ENCODE measurements at places on chromosomes 1 and 21. TPM values are rescaled to one million over a fixed set of nuclear protein-coding genes. Genes with fewer than 3 reads are reported as not detected.
A peak's percentile ranks its signal among the peaks of the same experiment; 100 is the strongest.

Gene PLK3
- 57.1 TPM for total RNA-seq

DNA sequence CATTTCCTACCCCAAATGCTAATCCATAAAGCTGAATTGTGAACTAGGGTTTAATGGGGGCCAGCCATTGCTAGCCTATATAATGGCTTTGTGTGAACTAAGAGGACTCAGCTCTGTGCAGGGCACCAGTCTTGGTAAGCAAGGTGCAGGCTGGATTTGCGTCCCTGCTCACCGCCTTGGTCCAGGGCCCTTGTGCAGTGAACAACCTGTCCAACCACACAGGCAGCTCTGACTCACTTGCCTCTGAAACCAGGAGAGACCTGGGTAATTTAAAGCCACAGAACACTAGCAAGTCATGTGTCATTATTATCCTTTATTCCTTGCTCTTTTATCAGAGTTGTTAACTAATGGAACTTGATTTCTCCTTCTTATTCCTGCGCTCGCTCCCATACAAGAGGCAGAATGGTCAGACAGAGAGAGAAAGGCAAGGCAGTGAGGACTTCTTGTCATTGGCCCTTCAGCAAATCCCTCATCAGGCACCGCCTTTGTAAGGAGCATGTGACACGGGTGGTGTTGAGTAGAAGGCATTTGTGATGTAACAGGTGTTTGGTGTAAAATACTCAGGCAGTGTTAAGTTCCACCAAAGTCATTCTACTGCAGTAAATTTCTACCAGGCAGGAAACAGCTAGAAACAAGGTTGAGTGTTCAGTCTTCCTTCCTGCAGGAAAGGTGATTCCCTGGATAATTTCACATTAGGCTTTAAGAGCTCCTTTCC lies 67.3 kb upstream of the OLIG2 start:
- DNase-seq = peak; percentile 15
- no peak overlapping the region for H3K4me3 ChIP-seq
- no peaks in the 10 kb centered on the region for H3K36me3 ChIP-seq
- no peak overlapping the region for H3K27ac ChIP-seq
- no peaks in the 10 kb centered on the region for H3K4me1 ChIP-seq

DNA sequence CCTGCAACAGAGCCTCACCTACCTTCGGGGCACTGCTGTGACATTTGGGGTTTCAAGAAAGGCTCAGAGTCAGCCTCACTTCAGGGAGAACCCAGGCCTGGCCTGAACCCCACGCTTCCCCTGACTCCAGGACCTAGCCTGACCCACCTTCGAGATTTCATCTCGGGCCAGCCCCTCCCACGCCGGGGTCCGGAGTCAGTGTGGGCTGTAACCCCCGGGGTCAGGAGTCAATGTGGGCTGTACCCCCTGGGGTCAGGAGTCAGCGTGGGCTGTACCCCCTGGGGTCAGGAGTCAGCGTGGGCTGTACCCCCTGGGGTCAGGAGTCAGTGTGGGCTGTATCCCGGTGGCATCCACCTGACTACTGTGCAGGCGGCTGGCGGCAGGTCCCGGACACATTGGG lies 183.0 kb upstream of the RAB4A start:
- DNase-seq = no peak
- H3K36me3 ChIP-seq = no peaks in the 10 kb centered on the region
- H3K4me3 ChIP-seq = no peak overlapping the region
- H3K27me3 ChIP-seq = peaks cover 44% of the 10 kb centered on the region
- no peak overlapping the region for H3K27ac ChIP-seq

Gene BRINP2
- not detected for total RNA-seq

DNA sequence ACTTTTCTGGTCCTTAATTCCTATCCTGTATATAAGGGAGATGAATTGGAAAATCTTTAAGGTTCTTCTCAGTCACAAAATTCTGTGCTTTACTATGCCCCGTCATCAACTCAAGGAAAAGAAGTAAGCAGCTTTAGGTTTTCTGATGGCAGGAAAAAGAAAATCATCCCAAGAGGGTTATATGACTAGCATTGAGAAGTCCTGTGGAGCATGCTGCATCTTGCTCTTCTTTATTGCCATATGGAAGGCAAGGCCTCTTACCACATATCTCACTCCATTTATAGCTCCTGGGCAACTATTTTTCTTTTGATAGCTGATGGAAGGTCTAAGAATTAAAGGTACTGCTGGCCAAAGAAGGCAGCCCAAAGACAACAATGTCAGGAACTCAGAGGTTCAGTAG lies 552.5 kb downstream of the DPYD start:
- H3K27me3 ChIP-seq = no peaks in the 10 kb centered on the region
- H3K4me1 ChIP-seq = peaks cover 3% of the 10 kb centered on the region
- no peak for DNase-seq

Gene SFPQ
- 241 TPM for total RNA-seq

GRCh38 chr1:231393668-231394067 lies 28.4 kb downstream of the EGLN1 start:
- no peak overlapping the region for H3K4me3 ChIP-seq
- no peaks in the 10 kb centered on the region for H3K27me3 ChIP-seq
- no peak for DNase-seq
- peak overlapping the region; percentile 27 for H3K27ac ChIP-seq
- peaks cover 8% of the 10 kb centered on the region for H3K36me3 ChIP-seq
- peaks cover 55% of the 10 kb centered on the region for H3K4me1 ChIP-seq

DNA sequence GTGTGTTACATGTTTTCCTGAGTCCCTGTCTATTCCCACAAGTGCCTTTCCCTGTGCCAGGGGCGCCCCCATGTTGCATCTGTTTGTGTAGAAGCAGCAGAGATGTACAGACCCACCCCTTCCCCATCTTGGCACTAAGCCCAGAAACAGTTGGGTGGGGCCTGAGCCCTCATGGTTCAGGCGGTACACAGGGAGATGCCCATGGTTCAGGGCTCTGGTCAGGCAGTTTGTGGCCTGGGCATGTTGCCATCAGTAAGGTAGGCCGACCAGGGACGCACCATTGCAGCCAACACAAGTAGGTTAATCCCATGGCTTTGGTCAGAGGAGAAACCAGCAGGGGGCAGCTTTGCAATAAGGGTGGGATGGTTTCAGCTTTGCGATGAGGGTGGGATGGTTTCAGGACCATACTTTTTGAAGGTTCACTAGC lies 914 bp upstream of the ADGRB2 start:
- peaks cover 4% of the 10 kb centered on the region for H3K27me3 ChIP-seq
- no peak overlapping the region for H3K27ac ChIP-seq
- H3K4me1 ChIP-seq = peaks cover 28% of the 10 kb centered on the region
- DNase-seq = no peak

- no peak for DNase-seq
- H3K4me1 ChIP-seq = peaks cover 13% of the 10 kb centered on the region
- peaks cover 57% of the 10 kb centered on the region for H3K27me3 ChIP-seq
- H3K36me3 ChIP-seq = no peaks in the 10 kb centered on the region
Observed at GRCh38 chr1:156624814-156625435, 5.7 kb downstream of the HAPLN2 start.

Gene OR2G6
- total RNA-seq = not detected

GRCh38 chr21:34367320-34367935 lies 3.6 kb downstream of the KCNE2 start:
- peak; percentile 85 for DNase-seq
- H3K36me3 ChIP-seq = no peaks in the 10 kb centered on the region
- peaks cover 17% of the 10 kb centered on the region for H3K27me3 ChIP-seq
- H3K4me1 ChIP-seq = peaks cover 13% of the 10 kb centered on the region
- peak overlapping the region; percentile 61 for H3K27ac ChIP-seq
- H3K4me3 ChIP-seq = no peak overlapping the region

DNA sequence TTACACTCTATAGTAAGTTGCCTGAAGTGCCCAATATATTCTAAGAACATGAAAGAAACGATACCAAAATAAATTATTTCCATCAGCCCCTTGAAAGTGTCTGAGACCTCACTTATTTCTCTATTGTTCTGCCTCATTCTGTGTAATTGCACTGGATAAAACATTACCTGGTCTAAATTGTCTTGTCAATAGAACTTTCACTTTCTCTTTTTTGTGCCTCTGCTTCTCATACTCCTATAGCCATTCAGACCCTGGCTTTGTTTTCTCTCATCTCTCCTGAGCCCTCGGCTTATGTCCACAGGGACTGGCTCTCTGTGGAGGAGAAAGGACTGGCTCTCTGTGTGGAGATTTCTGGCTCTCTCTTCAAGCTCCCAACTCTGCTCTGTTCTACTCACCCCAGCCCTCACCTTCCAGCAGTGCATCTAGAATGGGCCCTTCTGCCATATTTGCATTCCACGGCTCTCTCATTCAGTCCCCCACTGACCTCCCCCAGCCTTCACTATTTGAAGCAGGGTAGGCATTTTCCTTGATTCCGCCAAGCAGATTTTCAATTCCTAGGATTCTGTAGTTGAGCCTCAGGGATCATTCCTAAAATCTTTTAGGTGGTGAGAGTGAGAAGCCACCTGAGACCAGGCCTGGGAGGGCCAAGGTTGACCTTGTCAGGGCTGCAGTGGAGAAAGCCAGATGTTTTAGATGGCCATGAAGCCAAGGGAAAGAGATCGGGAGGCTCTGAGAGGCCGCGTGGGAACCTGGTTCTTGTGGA lies 15.9 kb upstream of the GALNT2 start:
- DNase-seq = no peak
- H3K4me1 ChIP-seq = no peaks in the 10 kb centered on the region
- H3K27me3 ChIP-seq = peaks cover 30% of the 10 kb centered on the region
- no peak overlapping the region for H3K4me3 ChIP-seq

- peaks cover 10% of the 10 kb centered on the region for H3K36me3 ChIP-seq
- no peak for DNase-seq
- H3K27me3 ChIP-seq = no peaks in the 10 kb centered on the region
- no peak overlapping the region for H3K27ac ChIP-seq
- peaks cover 3% of the 10 kb centered on the region for H3K4me1 ChIP-seq
Observed at GRCh38 chr1:151562661-151563060, 22.6 kb downstream of the TUFT1 start.

Gene AGMAT
- total RNA-seq = 0.19 TPM

DNA sequence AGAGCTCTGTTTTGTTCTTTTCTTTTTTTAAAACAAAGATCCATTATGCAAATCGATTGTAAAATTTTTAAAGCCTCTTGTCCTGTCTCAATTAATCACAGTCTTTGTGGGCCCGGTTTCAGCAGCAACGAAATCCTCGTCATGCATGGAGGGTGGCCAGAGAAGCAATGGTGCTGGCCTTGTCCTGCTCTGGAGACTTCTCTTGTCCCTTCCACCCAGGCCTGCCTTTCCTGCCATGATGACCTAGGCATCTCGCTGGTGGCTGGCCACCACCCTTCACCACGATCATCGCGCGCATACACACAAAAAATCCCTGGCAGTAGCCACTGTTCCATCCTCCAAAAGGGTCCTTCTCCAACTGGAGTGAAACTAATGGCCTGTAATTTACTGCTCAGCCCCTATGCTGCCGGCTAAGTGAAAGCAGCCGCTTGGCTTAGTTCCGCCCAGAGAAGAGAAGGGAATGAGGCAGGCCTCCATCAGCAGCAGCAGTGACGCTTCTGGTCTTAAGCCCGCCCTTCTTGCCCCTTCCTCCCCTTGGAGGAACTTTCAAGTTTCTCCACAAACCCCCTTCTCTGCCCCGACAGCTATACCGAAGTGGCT lies 309.5 kb downstream of the NPHP4 start:
- no peak for DNase-seq
- H3K27ac ChIP-seq = no peak overlapping the region
- H3K4me1 ChIP-seq = no peaks in the 10 kb centered on the region

- H3K4me3 ChIP-seq = no peak overlapping the region
- no peak for DNase-seq
- H3K27ac ChIP-seq = no peak overlapping the region
- peaks cover 18% of the 10 kb centered on the region for H3K27me3 ChIP-seq
- no peaks in the 10 kb centered on the region for H3K4me1 ChIP-seq
Observed at GRCh38 chr1:86757272-86757984, 53.1 kb downstream of the SH3GLB1 start.

DNA sequence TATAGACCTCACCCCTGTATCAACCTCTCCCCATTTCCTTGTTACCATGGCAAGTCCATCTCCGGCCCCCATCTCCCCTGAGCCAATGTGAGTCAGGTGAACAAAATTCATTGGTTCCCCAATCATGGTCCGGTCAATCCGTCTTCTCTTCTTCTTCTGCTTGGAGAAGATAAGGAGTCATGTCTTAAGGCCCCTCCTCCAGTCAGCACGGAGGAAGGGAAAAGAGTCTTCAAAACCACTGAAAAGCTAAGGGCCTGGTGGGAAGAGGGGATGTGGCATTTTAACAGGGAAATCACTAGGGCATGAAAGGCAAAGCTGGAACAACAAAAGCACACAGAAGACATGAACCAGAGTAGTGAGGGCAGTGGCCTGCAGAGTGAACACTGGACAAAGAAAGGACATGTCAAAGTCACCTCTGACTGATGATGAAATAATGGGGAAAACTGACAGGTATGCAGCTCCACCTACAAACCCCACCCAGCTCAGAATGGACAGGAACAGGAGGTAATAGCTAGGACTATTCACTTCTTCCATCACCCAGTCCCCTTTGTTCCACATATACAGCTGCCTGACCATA lies 4.4 kb downstream of the CDC42SE1 start:
- H3K27ac ChIP-seq = peak overlapping the region; percentile 1
- DNase-seq = no peak
- H3K4me3 ChIP-seq = no peak overlapping the region

Gene NAV1
- 288 TPM for total RNA-seq

GRCh38 chr1:155126556-155127104 lies 1.0 kb upstream of the EFNA1 start:
- peaks cover 1% of the 10 kb centered on the region for H3K36me3 ChIP-seq
- peak overlapping the region; percentile 92 for H3K27ac ChIP-seq
- peak overlapping the region; percentile 73 for H3K4me3 ChIP-seq
- peaks cover 69% of the 10 kb centered on the region for H3K4me1 ChIP-seq
- H3K27me3 ChIP-seq = no peaks in the 10 kb centered on the region

DNA sequence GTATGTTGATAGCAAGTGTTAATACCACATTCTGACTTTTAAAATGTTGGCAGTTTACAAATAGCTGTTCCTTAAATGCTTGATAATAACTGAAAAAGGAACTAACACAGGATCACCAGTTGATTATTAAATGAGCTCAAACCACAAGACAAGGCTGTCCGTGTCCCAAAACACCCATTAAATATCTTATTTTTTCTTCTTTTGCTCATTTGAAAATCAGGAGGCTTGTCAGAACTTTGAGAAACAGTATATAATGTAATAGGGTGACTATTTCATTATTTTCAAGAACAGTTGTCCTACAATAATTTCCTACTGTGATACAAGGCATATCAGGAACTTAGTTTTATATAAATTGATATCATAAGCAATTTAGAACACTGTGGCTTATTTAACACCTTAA lies 2.7 kb downstream of the CDKN2C start:
- no peak overlapping the region for H3K27ac ChIP-seq
- no peaks in the 10 kb centered on the region for H3K36me3 ChIP-seq
- no peak overlapping the region for H3K4me3 ChIP-seq
- H3K4me1 ChIP-seq = peaks cover 31% of the 10 kb centered on the region
- no peak for DNase-seq

- H3K4me3 ChIP-seq = no peak overlapping the region
- no peak for DNase-seq
Observed at GRCh38 chr1:85867189-85867588, 159.0 kb upstream of the ZNHIT6 start.

All from osteocyte (in vitro differentiated cells).